ENCODE measurements at places on chromosomes 4 and X. TPM values are rescaled to one million over a fixed set of nuclear protein-coding genes. Genes with fewer than 3 reads are reported as not detected.

GRCh38 chr4:152901205-152901604 lies 34.9 kb upstream of the FHDC1 start:
- DNase-seq = no peak

DNA sequence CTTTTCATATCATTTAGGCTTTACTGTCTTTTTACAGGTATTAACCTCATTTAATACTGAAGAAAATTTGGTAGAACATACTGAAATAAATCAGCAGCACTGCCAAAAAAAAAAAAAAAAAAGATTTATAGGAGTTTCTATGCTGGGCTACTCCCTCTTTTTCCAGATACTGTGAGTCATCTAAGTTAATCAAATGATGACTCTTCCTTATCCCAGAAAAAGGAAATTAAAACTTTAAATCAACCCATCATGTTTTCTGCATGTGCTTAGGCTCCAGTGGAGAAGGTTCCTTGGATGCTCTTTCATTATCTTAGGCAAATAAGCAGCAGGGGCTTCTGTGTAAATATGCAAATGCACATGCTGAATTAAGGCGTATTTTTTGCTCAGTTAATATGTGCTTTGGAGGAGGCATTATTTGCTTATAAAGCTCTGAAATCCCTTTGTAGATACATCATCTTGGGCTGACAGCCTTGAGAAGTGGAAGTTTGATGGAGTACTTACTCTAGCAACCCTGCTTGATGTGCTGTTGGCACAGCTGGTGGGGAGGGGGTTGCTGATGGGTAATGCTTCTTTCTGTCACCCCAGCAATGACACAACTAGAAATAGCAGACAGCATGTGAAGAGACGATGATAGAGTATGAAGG lies 136.1 kb downstream of the C4orf33 start:
- DNase-seq = no peak

- no peak for DNase-seq
Measured at GRCh38 chrX:105829011-105829410, 6.7 kb downstream of the NRK start.

DNA sequence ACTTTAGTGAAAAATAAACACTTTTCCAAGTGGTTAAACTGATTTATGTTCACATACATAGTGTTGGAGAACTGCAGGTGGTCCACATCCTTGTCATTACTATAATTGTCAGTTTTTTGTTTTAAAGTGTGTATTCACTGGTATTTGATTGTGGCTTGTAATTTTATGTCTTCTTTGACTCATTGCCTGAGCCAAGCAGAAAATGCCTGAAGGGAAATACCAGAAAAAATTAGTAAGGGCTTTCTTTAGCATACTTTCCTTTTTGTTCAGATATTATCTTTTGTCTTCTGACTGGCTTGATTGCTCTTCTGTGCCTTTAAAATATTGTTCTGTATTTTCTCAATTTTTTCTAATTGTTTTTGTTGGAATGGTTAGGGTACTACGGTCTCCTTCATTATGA lies 981.3 kb downstream of the C4orf33 start:
- DNase-seq = no peak

- DNase-seq = no peak
Measured at GRCh38 chr4:53205970-53206369, 159.9 kb downstream of the SCFD2 start.

DNA sequence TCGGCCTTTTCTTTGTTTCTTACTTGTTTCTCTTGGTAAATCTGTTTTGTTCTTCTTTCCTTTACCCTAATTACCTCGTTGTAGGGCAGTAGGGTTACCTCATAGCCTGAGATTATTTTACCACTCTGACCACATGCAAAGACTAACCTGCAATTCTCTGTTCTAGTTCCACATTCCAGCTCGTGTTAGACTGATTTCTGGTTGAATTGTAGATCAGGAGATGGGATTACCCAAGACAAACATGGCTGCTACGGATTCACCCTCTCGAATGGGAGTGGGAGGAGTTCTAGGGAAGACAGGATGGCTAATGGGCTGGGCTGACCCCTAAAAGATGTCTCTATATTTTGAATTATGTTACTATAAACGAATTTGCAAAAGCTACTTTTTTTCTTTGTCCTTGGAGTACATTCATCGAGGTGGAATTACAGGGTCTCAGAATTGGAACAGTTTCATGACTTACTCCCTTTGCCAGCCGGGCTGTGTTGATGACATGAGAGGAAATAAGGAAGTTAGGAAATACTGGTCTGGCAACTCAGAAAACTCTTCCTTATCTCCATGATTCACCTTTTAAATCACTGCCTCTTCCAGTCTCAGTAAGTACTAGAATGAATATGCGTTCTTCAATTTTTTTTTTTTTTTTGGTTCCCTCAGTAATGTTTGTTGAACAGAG lies 36.7 kb upstream of the FBXW7 start:
- DNase-seq = no peak

DNA sequence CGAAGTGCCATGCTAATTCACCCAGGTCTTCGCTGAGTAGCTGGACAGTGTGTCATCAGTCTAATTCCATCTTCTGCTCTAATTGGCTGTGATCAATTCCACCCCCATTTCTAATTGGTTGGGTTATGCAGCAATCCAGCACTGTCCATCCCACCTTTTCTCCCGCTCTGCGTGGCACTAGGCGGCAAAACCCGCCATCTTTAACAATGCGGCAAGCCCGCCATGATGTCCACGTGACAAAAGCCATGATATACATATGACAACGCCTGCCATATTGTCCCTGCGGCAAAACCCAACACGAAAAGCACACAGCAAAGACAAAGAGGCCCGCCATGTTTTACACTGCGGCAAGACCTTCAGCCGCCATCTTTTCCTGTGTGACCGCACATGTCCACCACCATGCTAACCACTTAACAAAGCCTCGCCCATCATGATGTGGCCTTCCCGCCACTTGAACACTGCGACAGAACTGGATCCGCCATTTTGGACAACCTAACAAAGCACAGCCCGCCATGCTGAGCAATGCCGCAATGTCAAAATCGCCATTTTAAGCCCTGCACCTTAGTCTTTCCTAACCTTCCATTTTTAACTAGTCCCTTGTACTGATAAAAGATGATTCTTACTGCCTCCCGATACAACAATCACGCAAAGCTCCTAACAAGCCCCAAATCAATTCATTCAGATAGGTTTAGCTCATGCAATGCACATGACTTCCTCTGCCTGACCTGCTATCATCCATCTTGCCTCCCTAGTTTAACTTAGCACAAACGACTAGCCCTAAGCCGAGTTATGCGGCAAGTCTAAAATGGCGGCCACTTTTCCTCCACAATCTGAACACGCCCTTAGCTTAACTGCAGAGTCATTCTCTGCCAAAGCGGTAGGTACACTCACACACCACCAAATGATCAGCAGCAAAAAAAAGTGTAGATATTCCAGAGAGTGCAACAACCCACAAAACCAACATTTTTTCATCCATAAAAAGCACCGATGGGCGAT lies 288.3 kb downstream of the CHIC1 start:
- DNase-seq = peak; percentile 75

- DNase-seq = no peak
Measured at GRCh38 chr4:126572264-126572663, 1060.5 kb upstream of the INTU start.

DNA sequence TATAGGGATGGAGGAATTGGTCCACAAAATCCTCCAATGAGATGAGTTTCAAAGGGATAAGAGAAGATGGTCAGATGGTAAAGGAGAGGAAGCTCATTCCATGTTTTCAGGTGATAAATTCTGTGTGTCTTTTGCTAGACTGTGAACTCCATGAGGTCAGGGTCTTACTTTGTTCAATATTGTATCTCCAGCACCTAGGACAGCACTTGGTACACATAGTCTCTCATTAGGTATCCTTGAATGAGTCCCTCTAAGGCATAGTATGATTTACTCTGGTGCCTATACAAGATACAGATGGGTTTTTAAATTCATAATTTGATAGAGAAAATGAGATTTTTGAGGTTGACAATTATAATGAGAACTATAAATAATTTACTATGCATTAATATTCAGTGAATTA lies 184.3 kb upstream of the BMP3 start:
- DNase-seq = no peak

- DNase-seq = no peak
Measured at GRCh38 chr4:128295255-128295654, 7.6 kb upstream of the PGRMC2 start.

- DNase-seq = no peak
Measured at GRCh38 chr4:10736266-10736665, 51.7 kb upstream of the CLNK start.

- DNase-seq = no peak
Measured at GRCh38 chrX:38356401-38356800, 4.0 kb downstream of the OTC start.

- DNase-seq = no peak
Measured at GRCh38 chr4:119652998-119653397, 24.4 kb upstream of the PDE5A start.

GRCh38 chr4:5469861-5470260 lies 238.5 kb downstream of the EVC2 start:
- DNase-seq = no peak

- no peak for DNase-seq
Measured at GRCh38 chr4:158201876-158202275, 8.4 kb upstream of the TMEM144 start.

- no peak for DNase-seq
Measured at GRCh38 chr4:60216752-60217151, 983.4 kb upstream of the ADGRL3 start.

GRCh38 chrX:13938829-13939530 lies 90.7 kb downstream of the GEMIN8 start:
- no peak for DNase-seq

DNA sequence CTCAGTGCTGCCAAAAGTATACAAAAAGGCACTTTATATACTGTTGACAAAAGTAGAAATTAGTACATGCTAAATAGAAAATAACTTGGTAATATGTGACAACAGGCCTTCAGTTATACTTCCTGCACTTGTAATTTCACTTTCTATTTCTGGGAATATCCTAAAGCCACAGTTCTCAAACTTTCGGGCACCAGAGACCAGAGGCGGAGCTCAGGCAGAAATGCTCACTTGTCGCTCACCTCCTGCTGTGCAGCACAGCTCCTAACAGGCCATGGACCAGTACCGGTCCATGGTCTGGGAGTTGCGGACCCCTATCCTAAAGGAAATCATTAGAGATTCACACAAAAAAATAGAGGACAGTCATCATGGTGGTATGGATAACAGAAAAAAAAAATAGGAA lies 25.7 kb downstream of the ACSL4 start:
- no peak for DNase-seq

DNA sequence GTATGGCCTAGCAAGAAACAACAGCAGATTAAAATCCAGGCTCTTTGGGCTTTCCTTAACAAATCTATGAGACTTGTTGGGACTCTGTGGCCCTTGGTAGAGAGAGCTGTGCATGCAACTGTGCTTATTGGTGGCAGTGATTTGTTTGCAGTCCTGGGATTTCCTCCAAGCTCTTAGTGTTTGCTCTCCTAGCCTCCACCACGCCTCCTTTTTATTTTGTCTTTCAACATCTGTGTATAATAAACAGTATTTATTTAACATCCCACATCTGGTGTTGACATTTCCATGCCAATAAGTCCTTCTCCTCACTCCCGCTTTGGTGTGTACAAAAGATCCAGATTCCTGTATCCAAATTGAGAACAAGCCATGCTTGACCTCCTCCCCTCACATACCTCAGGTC lies 3.1 kb downstream of the TNMD start:
- DNase-seq = no peak

- no peak for DNase-seq
Measured at GRCh38 chr4:1235381-1236102, 13.4 kb downstream of the CTBP1 start.

GRCh38 chrX:130158311-130158710 lies 7.3 kb downstream of the AIFM1 start:
- DNase-seq = no peak

CLCN4 gene
- 84.8 TPM for total RNA-seq

ARAP2 gene
- 57.1 TPM for total RNA-seq

C1QTNF7 gene
- 0.41 TPM for total RNA-seq

CA5B gene
- total RNA-seq = 4.5 TPM

GALNTL6 gene
- 23.6 TPM for total RNA-seq

CFI gene
- total RNA-seq = 4.5 TPM

ABCD1 gene
- 3.7 TPM for total RNA-seq

MAPK10 gene
- 177 TPM for total RNA-seq

FGD1 gene
- total RNA-seq = 9.4 TPM

TMEM271 gene
- 15.9 TPM for total RNA-seq

NEXMIF gene
- 51.4 TPM for total RNA-seq

FAM184B gene
- 5.3 TPM for total RNA-seq
